Chondrocyte (in vitro differentiated cells): ENCODE measurements at places on chromosomes 4 and X. TPM values are rescaled to one million over a fixed set of nuclear protein-coding genes. Genes with fewer than 3 reads are reported as not detected.

DNA sequence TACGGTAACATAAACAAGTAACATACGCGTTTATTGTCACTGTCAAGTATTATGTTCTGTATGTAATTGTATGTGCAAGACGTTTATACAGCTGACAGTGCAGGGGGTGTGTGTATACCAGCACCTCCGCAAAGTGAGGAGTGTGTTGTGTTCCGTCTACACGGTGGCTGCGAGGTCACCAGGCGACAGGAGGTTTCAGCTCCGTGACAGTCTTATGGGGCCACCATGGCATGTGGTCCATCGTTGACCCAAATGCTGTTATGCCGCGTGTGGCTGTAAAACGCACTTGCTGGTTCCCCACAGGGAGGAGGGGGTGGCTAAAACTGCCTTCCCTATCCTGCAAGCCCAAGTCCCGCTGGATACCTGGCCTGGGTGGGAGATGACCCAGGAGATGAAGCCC is 25.0 kb downstream of the NSG1 start:
- peak; percentile 42 for DNase-seq
- no peaks in the 10 kb centered on the region for H3K36me3 ChIP-seq
- H3K4me3 ChIP-seq, result no peak overlapping the region
- peaks cover 8% of the 10 kb centered on the region for H3K27me3 ChIP-seq
- no peaks in the 10 kb centered on the region for H3K4me1 ChIP-seq

GRCh38 chr4:32094987-32095386 is 1374.8 kb downstream of the PCDH7 start:
- no peaks in the 10 kb centered on the region for H3K36me3 ChIP-seq
- H3K27ac ChIP-seq, result no peak overlapping the region
- peaks cover 14% of the 10 kb centered on the region for H3K4me1 ChIP-seq
- no peak overlapping the region for H3K4me3 ChIP-seq

GRCh38 chr4:169098532-169098931 is 88.5 kb upstream of the CBR4 start:
- peak overlapping the region; percentile 97 for H3K27ac ChIP-seq
- peaks cover 17% of the 10 kb centered on the region for H3K36me3 ChIP-seq
- H3K4me1 ChIP-seq, result peaks cover 59% of the 10 kb centered on the region
- H3K4me3 ChIP-seq, result no peak overlapping the region

DNA sequence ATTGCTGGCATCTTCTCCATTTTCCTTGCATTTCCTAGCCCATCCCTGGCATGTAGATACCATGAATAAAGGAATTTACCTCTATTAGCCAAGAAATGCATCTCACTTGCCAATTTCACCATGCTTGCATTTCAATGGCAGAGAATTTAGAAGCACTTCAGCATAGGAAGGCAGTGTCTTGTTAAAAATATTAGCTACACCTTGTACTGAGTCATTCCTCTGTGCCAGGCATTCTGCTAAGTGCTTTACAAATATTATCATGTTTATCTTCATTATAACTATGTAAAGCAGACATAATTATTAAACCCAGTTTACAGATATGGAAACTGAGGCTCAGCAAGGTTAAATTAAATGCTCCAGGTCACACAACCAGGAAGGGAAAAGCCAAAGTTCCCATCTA is 138.2 kb downstream of the NPNT start:
- H3K4me1 ChIP-seq, result peaks cover 21% of the 10 kb centered on the region
- no peak overlapping the region for H3K4me3 ChIP-seq
- peaks cover 6% of the 10 kb centered on the region for H3K36me3 ChIP-seq
- H3K27ac ChIP-seq, result no peak overlapping the region

- DNase-seq, result no peak
- no peaks in the 10 kb centered on the region for H3K27me3 ChIP-seq
- no peak overlapping the region for H3K4me3 ChIP-seq
- peaks cover 1% of the 10 kb centered on the region for H3K36me3 ChIP-seq
Observed at GRCh38 chrX:150456941-150457340, 93.8 kb downstream of the MAMLD1 start.

- H3K27me3 ChIP-seq, result no peaks in the 10 kb centered on the region
- H3K36me3 ChIP-seq, result no peaks in the 10 kb centered on the region
- no peak overlapping the region for H3K27ac ChIP-seq
Observed at GRCh38 chrX:115518113-115518512, 42.9 kb upstream of the PLS3 start.

GRCh38 chr4:128384091-128384520 is 96.5 kb upstream of the PGRMC2 start:
- H3K4me1 ChIP-seq, result peaks cover 59% of the 10 kb centered on the region
- no peak overlapping the region for H3K4me3 ChIP-seq
- no peak for DNase-seq
- H3K27ac ChIP-seq, result peak overlapping the region; percentile 55
- no peaks in the 10 kb centered on the region for H3K36me3 ChIP-seq
- no peaks in the 10 kb centered on the region for H3K27me3 ChIP-seq

DNA sequence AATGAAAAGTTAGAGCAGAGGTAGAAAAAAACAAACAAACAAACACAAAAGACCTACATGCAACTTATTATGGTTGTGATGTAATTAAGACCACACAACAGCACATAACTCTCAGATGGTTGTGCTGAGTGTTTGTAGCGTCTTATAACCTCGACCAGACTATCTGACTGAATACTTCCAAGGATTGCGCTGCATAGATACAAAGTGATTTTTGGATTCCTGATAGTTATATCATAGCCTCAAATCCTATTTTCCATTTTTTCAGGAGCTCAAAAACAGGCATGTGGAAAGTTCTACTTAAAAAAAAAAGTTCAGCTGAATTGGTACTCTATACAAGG is 236.1 kb downstream of the SPRY1 start:
- no peak for DNase-seq
- H3K4me1 ChIP-seq, result peaks cover 11% of the 10 kb centered on the region
- no peaks in the 10 kb centered on the region for H3K27me3 ChIP-seq
- H3K4me3 ChIP-seq, result no peak overlapping the region

DNA sequence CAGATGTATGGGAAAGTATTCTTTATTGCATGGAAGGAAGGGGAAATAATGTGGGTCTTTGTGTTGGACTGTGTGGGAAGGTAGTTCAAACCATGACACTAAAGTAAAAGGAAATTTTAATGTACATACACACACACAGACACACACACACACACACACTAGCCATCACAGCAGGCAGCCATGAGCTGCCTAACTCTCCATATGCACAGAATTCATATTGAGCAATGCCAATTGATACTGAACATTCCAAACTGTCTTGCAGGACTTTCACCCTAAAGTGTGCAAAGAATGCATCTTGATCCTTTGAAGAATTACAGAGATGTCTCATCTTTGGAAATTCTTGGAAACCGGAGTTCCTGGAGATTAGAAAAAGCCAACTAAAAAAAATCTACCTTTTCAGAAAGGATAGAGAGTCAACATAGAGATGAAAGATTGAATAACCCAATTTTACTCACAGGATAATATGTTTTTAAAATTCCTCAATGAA is 120.6 kb upstream of the MBNL3 start:
- H3K27me3 ChIP-seq, result peaks cover 1% of the 10 kb centered on the region
- no peak for DNase-seq
- H3K36me3 ChIP-seq, result no peaks in the 10 kb centered on the region
- no peak overlapping the region for H3K27ac ChIP-seq
- H3K4me1 ChIP-seq, result no peaks in the 10 kb centered on the region

DNA sequence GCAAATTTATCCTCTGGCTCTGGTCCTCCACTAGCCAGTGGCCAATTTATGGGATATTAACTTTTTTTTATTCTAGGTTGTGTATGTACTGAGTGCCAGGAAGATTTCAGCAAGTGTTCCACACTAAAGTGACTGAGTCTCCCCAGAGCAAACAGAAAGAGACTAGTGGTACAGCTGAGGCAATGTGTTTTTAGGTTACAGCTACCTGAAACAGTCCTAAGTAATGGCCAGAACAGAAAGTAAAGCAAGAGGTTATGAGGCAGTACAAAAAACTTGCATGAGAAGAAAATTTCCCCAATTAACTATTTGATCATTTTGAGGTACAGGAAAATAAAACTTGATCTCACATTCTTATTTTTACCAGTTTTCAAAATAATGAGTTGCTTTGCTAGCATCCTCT is 31.2 kb downstream of the PRDM8 start:
- no peaks in the 10 kb centered on the region for H3K36me3 ChIP-seq
- H3K27ac ChIP-seq, result no peak overlapping the region
- H3K4me1 ChIP-seq, result no peaks in the 10 kb centered on the region
- H3K4me3 ChIP-seq, result no peak overlapping the region
- DNase-seq, result no peak

DNA sequence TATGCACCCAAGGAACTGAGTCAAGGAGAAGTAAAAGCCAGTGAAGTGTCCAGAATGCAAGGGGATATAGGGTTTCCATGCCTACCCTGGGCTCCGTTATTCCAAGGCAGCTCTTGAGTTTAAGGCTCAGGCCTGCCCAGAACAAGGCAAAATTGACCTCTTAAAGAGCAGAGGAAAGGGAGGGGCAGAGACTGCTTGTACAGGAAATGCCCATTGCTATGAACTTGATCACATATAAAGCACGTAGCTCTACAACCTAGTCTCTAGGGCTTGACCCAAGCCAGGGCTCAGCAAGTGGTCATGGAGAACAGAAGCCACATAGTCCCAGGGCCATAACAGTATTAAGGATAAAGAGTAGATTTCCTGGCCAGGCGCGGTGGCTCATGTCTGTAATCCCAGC is 58.2 kb upstream of the MSN start:
- no peak overlapping the region for H3K27ac ChIP-seq
- DNase-seq, result no peak
- peaks cover 4% of the 10 kb centered on the region for H3K4me1 ChIP-seq
- H3K27me3 ChIP-seq, result no peaks in the 10 kb centered on the region
- no peak overlapping the region for H3K4me3 ChIP-seq

GRCh38 chr4:164616961-164617360 is 137.0 kb upstream of the SMIM31 start:
- no peaks in the 10 kb centered on the region for H3K36me3 ChIP-seq
- no peak for DNase-seq
- peaks cover 8% of the 10 kb centered on the region for H3K4me1 ChIP-seq
- H3K4me3 ChIP-seq, result no peak overlapping the region
- peaks cover 9% of the 10 kb centered on the region for H3K27me3 ChIP-seq
- H3K27ac ChIP-seq, result no peak overlapping the region

DNA sequence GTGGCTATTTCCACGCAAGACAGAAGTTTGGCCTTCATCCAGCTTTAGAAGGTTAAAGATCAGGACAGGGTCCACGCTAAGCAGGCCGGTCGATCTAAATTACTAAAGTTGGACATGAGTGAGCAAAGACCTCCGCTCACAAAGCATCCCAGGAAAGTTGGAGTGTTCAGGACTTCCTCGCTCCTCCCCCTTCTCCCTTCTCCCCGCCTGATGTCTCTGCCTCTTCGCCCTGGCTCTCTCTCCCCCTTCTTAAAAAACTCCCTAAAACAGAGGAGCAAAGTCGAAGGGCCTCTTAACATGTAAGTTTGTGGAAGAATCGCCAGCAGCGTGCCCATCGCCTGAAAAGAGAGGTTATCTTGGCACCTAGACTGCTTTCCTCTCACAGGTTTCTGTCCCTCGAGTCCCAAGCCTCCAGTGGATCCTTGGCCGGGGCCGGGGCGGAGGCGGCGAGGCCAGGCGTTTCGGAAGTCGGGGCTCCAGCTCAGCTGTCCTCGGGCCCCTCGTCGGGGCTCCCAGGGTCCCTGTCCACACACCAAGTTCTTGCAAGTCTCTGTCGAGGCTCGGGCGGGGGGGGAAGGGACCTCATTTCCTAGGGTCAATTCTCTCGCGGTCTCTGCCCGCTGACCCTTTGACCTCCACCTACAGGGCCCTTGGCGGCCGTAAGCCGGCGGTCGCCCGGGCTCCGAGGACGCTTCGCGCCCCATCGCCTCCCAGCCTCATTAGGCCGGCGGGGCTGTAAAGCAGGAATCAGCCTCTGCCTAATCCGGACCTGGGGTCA is 7.6 kb downstream of the ZIC3 start:
- DNase-seq, result no peak
- H3K4me1 ChIP-seq, result peaks cover 3% of the 10 kb centered on the region

DNA sequence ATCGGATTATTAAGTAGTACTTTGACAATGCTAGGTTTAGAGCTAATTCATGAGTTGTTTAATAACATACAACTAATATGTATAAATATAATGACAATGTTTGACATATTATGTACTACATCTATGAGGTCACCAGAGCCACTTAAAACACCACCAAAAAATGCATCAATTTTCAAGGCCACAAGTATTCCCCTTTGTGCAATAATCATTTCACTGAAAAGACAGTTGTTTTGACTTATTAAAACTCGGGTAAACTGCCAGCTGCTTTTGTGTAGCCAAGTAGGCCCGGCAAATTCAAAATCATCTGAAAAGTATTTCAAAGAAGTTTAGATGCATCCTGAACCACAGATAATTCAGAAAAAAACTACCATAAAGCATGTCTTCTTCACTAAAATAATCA is 48.7 kb downstream of the CLOCK start:
- H3K4me3 ChIP-seq, result no peak overlapping the region
- H3K4me1 ChIP-seq, result peaks cover 6% of the 10 kb centered on the region
- DNase-seq, result no peak
- no peaks in the 10 kb centered on the region for H3K27me3 ChIP-seq

DNA sequence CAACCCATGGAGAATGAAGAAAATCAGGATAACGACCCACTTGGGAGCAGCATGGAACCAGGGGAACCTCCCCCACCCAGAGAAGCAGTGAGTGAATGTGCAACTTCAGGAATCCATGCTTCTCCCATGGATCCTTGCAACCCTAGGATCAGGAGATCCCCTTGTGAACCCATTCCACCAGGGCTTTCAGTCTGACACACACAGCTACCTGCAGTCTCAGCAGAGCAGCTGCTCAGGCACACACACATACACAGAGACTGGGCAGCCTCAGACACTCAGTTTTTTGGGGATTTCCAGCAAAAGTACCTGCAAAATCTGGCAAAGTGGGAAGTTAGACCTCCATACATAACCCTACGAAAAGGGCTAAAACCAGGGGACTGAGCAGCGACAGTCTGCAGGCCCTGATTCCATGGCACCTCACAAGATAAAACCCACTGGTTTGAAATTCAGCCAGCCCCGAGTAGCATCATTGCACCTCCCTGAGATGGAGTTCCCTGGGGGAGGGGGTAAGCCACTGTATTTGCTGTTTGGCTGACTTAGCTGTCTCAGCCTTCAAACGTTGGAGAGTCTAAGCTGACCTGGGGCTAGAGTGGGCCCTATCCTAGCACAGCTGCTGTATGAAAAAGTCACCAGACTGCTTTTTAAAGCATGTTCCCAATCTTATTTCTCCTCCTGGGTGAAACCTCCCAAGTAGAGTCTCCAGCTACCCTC is 737.5 kb upstream of the NDST4 start:
- peaks cover 4% of the 10 kb centered on the region for H3K27me3 ChIP-seq
- no peak overlapping the region for H3K27ac ChIP-seq
- no peak for DNase-seq
- no peak overlapping the region for H3K4me3 ChIP-seq
- H3K36me3 ChIP-seq, result peaks cover 1% of the 10 kb centered on the region
- H3K4me1 ChIP-seq, result no peaks in the 10 kb centered on the region

DNA sequence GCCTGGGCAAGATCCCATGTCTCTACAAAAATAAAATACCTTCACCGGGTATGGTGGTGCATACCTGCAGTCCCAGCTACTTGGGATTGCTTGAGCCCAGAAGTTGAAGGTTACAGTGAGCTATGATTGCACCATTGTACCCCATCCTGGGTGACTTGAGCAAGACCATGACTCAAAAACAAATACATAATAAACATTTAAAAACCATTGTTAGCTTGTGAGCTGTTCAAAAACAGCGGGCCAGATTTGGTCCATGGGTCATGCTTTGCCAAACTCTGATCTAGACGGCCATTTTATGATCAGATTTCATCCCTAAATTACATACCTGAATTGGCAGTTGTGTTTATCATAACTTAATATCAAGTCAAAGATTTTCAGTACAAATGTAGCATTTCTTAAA is 76.0 kb upstream of the GPM6B start:
- H3K4me1 ChIP-seq, result peaks cover 35% of the 10 kb centered on the region
- H3K27ac ChIP-seq, result no peak overlapping the region
- no peak for DNase-seq
- H3K36me3 ChIP-seq, result no peaks in the 10 kb centered on the region

NDP gene
- total RNA-seq, result 1.5 to 1.7 TPM in 2 of 3 replicates, not detected in the other

MAGEA3 gene
- not detected in 3 replicates for total RNA-seq

H2BW1 gene
- total RNA-seq, result not detected in 3 replicates

SMIM10 gene
- 2.7 to 4.7 TPM (median 3.1 TPM) in 3 replicates for total RNA-seq

ETDB gene
- total RNA-seq, result not detected in 3 replicates

CBLL2 gene
- not detected in 3 replicates for total RNA-seq
